ENCODE measurements at places on chromosomes 4 and X. TPM values are rescaled to one million over a fixed set of nuclear protein-coding genes. Genes with fewer than 3 reads are reported as not detected.

- DNase-seq, result no peak
Measured at GRCh38 chr4:182175788-182176519, 67.2 kb upstream of the TENM3 start.

DNA sequence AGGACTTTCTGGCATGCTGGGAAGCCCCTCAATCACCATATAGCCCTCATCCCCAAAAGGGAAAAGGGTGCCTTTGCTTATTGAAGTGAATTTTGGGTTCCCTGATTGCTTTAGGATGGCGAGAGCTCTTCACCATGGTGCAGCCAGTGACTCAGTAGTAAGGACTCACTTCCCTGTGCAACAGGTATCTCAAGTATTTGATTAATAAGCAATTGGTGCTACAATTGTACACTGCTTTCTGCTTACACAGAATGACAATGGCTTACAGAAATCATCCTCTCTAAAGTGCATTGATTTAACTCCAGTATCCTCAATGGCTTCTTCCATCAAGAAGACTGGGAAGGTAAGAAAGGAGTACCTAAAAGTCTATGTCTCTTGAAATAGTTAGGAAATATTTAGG, 143.7 kb upstream of the SMIM10 start:
- no peak for DNase-seq

DNA sequence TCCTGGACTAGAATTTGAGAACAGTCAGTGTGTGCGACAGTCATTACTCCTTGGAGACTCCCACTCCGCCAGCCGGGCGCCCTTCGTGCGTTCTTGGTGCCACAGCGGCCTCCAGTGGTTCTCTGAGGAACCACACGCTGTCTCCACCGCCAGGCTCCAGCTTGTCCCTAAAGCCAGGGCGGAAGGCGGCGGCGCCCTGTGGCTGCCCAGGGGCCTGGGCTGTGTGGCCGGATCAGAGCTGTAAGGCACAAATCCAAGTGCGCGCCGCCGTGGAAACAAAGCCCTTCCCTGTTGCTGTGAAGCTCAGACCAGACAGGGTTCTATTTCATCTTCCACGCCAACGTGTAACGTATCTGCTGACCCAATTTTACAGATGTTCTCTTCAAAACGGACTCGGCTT, 34.2 kb downstream of the IDS start:
- peak; percentile 92 for DNase-seq

- no peak for DNase-seq
Measured at GRCh38 chr4:142404191-142404611, 441.9 kb downstream of the INPP4B start.

DNA sequence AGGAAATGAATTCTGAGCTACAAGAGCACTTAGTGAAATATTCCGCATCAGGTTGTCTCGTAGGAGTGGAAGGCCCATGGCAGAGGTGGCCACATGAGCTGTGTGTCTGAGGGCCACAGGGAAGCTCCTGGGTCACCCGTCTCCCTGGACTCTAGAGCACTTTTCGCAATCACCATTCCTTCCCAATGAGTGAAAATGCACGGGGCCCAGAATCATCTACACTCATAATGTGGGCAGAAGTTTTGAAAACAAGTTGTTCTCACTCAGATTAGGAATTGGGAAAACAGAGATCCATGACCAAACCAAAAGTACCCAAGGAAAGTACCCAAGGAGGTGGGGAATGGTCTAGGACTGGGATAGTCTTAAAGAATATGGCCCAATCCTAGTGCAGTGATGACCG, 94.4 kb downstream of the SCD5 start:
- DNase-seq, result no peak

DNA sequence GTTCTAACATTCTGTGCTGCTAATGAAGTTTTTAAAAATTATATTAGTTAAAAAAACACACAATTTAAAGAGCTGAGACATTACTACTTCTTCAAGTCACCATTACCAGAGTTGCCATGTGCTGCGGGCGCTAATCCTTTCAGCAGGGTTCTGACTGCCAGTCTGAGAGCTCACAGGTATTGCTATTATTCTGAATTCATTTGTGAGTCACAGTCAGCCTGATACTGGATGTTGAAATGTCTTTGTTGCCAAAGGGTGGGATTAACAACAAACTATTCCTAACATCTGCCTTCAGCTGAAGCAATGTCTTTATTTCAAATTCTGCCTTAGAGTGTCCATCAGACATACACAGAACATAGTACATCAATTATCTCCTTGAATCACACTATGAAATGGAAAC, 197.1 kb upstream of the FGF13 start:
- no peak for DNase-seq

- DNase-seq, result no peak
Measured at GRCh38 chr4:101290654-101291053, 56.7 kb downstream of the PPP3CA start.

DNA sequence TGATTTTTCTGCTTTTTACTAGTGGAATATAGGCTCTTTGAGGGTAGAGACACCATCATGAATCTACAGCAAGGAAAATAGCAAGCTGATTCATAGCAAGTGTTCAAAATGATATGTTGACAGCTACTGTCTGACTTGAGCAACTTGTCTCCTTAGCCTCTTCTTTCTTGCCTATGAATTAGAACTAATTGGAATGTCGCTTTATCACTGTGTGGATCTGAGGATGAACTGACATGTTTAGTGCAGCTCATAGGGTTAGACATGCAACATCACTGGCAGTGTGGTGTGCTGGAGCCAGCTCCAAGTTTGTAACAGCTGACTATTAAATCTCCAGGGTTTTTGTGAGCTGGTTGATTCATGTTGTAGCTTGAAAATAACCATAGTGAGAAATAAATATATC, 1068.4 kb downstream of the PCDH18 start:
- DNase-seq, result no peak

DNA sequence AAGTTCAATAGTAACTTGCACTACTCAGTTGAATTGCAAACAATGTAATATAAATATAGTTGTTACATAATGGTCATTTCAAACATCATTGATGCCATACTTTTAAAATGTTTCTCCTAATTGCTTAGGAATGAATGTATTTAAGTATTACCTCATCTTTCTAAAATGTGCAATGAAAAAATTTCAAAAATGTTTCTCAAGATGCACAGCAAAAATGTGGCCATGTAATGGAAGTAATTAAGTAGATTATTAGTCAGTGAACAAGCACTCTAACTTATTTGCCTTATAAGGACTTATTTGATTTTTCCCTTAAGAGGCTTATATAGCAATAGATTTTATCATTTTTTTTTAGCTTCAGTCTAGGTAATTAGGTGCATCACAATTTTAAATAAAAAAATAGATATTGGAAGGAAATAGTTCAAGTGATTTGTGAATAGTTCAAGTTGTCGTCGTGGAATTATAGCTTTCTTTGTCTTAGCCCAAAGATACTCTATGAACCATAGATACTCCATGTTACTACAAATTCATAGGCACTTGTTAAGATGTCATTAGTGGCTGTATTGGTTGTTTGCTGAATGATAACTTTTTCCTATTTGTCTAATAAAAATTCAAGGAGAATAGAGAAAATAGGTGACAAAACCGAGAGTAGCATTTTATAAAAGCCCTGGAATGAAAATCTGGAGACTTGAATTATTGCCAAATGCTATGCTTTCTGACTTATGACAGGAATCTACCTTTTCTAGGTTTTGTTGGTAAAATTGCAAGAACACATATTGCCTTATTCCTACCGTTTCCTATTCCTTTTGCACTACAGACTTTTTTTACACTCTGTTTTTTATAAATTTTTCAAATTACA, 118.5 kb downstream of the TLL1 start:
- DNase-seq, result no peak

GRCh38 chr4:102715057-102715456, 45.7 kb downstream of the MANBA start:
- no peak for DNase-seq

GRCh38 chr4:79177388-79177787, 148.5 kb downstream of the NAA11 start:
- DNase-seq, result no peak

DNA sequence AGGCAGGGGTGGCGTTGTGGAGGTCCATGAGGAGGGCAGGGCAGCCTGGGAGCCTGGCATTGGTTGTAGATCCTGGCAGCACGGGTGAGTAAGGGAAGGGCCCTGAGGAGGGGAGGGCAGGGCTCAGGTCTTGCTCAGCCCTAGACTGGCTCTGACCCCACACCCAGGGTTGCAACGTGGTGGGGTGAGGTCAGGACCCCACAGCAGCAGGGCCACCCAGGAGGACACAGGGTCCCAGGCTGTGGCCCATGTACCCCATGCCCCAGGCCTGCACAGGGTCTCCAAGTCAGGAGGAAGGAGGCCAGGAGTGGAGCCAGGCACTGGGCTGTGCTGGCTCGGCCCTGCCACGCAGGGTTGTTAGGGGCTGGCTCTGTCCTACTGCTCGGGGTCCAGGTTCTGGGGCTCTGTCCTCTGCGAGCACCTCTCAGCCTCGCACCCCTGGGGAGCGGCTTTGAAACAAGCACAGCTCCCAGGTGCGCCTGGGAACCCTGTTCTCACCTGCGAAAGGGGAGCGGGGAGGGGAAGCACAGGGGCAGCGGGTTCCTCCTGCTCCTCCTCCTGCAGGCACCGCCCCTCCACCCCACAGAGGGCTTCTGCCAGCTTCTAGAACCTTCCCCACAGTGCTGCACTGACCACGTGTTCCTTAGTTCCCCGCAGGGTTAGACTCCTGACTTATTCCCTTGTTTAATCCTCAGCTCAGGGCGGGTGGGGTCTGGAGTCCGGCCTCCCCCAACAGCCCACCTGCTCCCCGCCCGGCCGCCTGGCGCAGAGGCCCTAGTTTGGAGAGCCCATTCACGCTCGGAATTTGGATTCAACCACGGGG, 20.4 kb downstream of the MSANTD1 start:
- peak; percentile 69 for DNase-seq

- no peak for DNase-seq
Measured at GRCh38 chr4:76036855-76037254, 985 bp upstream of the CXCL11 start.

GRCh38 chr4:82833696-82834313, 35.2 kb upstream of the SCD5 start:
- no peak for DNase-seq

DNA sequence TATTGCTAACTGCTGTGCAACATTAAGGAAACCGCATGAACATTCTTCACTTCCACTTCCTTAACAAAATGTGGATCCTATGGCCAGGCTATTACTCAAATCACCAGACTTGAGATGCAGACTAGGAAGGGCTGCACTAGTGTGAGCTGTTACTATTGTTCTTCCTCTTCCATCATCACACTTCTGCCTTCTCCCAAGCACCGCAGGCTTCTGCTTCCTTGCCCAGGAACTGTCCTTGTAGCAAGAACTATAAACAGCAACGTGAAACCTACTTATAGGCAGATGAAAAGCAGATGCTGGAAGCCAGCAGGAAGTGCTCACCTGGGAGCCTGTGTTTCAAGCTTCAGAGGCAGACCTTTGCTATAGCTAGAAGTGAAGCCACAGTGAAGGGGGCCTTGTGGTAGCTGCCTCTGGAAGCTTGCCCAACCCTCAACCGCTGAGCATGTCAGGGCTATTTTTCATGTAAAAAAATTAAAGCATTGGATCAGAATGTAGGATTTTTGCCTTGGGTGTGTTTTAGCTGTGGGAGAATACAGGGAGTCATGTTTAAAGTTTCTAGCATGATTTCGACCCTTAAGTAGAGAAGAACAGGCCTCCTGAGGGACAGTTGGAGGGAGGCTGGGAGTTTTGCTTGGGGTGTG, 43.9 kb downstream of the CLNK start:
- no peak for DNase-seq

- DNase-seq, result no peak
Measured at GRCh38 chrX:101337776-101338271, 10.7 kb downstream of the TIMM8A start.

GRCh38 chr4:154414371-154414770, 77.2 kb downstream of the DCHS2 start:
- DNase-seq, result no peak

- DNase-seq, result no peak
Measured at GRCh38 chr4:1015746-1016145, 4.3 kb downstream of the FGFRL1 start.

GRCh38 chrX:22360129-22360528, 87.4 kb downstream of the CBLL2 start:
- no peak for DNase-seq

GRCh38 chr4:36027203-36027602, 217.1 kb downstream of the ARAP2 start:
- DNase-seq, result no peak

- DNase-seq, result no peak
Measured at GRCh38 chrX:150548684-150549083, 19.7 kb upstream of the MTM1 start.

DNA sequence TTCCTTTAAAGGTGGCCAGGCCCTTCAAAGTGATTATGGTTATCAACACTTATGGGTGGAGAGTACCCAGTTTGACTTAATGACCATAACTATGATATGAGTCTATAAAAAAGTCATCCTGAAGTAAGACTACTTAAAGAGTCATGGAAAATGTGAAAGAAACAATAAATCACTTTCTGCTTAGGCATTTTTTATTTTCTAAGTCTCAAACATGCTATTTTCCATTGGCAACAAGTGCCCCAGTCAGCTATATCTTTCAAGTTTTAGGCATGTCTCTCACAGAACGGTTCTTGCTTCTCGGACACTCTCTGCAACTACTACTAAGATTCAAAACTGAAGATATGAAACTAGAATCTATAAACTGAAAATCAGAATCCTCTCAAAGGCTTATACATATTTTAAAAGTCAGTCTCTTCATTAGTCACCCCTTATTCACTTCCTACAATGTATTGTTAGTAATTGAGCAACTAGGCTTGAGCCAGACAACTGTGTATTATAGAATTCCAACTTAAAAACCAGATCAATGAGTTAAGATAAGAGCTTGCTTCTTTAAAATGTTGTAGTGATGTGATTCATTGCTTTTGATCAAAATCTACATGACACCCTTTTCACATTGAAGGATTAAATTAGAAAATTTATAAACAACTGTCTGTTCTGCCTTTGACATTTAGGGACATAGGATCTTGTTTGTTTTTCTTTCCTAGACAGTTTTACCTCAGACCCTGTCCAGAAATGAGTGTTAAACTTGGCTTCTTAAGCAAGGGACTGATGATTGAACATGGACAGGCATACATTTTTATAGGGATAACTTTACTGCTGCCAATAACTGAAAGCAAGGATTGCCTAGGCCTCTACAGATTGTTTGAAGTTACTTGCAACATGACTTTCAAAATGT, 2.9 kb downstream of the ANTXR2 start:
- DNase-seq, result no peak

DNA sequence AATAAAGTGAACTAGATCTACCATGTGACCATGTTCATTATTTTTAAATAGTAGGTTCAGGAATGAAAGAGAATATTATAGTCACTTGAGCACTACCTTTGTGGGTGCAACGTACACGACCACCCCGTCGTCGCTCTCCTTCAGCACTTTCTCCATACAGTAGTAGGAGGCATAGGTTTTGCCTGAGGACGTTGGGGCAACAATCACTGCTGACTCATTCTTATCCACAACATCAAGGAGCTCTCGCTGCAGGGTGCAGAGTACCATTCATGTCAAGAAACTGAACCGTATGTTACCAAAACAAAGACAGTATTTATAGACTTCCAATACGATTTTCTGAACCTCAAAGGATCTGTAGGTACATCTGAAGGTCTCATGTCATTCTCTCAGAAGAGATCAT, 44.7 kb downstream of the DDX60 start:
- no peak for DNase-seq

GRK4 gene
- 8.0 TPM for total RNA-seq

DGKK gene
- total RNA-seq, result not detected

NLGN4X gene
- total RNA-seq, result 0.83 TPM

SPARCL1 gene
- 836 TPM for total RNA-seq

RAB33A gene
- total RNA-seq, result 12.7 TPM

FMR1NB gene
- total RNA-seq, result not detected

ZNF157 gene
- total RNA-seq, result 0.19 TPM

ACE2 gene
- total RNA-seq, result 1.0 TPM

SRPK3 gene
- 9.8 TPM for total RNA-seq

PNMA3 gene
- 0.14 TPM for total RNA-seq

H2BW2 gene
- total RNA-seq, result not detected

DMP1 gene
- total RNA-seq, result not detected

HSFX1 gene
- total RNA-seq, result 1.4 TPM

MTNR1A gene
- not detected for total RNA-seq
